GM20000 (cell line): ENCODE measurements at places on chromosomes 5 and 9.
A peak's percentile ranks its signal among the peaks of the same experiment; 100 is the strongest.

DNA sequence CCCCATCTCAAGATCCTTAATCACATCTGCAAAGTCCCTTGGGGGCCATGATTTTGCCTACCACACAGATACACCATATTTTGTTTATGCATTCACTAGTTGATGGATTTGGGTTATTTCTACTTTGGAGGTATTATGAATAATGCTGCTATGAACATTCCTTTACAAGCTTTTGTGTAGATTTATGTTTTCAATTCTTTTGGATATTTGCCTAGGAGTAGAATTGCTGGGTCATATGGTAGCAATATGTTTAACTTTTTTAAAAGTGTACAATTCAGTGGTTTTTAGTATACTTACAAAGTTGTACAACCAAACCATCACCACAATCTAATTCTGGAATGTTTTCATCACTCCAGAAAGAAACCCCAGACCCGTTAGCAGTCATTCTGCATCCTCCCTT, 7.8 kb upstream of the ANP32B start:
- no peak for DNase-seq

DNA sequence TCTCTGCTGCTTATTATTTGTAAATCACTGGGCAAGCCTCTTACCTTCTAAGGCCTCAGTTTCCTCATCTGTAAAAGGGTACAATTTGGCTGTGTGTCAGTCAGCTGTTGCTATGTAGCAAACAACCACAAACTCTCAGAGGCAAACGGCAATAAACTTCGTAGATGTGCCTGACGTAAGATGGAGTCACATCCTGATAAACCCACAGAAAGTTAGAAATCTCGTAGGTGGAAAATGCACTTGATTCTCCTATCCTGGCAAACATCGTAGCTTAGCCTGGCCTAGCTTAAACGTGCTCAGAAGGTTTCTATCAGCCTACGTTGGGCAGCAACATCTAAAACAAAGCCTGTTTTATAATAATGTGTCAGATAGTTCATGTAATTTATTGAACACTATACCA, 35.0 kb upstream of the UNC5A start:
- DNase-seq: no peak

DNA sequence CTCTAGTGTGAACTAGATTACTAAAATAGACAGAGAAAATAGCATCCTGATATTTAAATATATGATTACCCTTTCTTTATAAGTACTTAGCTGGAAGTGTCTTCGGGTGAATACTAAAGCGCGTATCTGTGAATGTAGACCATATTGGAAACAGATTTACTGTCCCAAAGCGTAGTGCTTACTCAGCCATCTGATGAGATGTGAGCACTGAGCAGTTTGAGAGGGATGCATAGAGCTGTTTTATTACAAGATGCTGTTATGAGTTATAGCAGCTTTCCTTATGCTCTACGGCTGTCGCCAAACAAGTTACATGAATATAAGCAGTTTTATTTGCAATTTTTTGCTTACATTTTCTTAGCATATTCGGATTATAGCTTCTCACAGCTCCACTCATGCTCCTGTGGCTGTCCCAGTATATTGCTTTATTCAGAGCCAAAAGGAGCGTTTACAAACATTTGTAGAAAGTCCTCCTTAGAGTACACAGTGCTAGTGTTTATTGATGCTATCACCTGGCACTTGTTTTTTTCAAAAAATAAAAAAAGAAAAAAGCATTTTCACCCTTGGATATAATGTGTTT, 981.4 kb upstream of the WWC1 start:
- DNase-seq: no peak

- no peak for DNase-seq
These were observed 27.9 kb upstream of the LPCAT1 start for GRCh38 chr5:1551426-1552301.

DNA sequence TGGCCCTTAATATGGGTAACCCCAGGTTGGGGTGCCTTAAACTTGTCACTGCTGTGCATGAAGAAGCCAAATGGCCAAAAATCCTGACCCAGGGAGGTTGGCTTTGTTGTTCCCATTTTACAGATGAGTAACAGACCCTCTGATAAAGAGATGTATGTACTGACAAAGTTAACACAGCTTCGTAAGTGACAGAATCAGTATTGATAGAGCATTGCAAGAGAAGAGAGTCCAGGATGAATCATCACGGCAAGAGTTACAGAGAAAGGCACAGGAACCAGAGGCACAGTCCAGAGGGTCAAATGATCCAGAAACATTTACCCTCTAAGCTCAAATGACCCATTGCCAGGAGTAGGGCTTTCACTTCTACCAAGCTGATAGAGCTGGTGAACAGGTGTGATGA, 103.8 kb upstream of the SMC2 start:
- no peak for DNase-seq

DNA sequence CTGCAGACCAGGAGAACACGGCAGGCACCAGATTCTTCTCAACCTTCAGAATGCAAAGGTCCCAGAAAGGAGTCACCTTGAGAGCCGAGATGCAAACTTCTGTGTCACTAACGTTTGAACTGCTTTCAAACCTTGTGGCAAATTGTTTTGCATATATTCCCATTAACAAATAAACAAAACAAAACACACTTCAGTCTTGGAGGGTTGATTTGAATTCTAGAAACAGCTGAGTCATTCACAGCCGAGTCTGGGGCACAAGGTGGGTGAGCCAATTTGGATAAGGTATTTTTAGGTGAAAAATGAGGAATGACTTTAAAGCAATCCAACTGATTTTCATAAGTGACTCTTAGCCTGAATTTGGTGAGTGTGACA, 38.8 kb upstream of the ANKRD33B start:
- DNase-seq: no peak

DNA sequence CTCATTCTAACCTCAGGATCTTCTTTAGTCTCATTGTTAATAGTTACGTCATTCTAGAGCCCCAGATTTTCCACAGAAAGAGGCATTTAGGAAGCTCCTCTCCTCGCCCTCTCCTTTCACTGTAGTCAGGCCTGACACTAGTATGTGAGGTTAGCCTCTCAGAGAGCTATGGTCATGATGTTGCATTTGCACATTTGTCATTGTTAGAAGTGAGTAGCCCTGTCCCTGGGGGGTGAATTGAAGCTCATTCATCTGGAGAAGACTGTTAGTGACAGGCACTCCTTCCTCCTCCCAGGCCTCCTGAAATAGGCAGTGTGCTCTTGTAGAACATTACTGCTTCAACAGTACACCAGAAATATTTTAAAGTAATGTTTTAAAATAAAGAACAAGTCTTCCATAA, 26.6 kb upstream of the LRRTM2 start:
- DNase-seq: no peak

DNA sequence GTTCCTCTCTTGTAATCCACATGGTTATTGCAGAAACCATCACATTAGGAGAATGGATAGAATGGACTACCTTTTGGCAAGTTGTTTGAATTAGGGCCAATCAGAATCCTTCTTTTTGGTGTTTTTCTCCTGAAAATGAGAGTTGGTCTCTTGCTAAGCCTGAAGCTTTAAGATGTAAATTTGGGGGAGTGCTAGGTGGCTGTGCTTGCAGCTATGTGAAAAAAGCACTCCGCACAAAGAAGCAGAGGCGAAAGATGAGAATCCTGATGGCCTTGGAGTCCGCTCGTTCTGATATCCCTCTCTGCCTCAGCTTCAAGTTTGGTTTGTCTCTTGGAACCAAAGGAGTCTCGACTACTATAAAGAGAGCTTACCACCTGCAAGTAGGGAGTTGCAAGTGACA, 63.6 kb downstream of the INIP start:
- DNase-seq: no peak

DNA sequence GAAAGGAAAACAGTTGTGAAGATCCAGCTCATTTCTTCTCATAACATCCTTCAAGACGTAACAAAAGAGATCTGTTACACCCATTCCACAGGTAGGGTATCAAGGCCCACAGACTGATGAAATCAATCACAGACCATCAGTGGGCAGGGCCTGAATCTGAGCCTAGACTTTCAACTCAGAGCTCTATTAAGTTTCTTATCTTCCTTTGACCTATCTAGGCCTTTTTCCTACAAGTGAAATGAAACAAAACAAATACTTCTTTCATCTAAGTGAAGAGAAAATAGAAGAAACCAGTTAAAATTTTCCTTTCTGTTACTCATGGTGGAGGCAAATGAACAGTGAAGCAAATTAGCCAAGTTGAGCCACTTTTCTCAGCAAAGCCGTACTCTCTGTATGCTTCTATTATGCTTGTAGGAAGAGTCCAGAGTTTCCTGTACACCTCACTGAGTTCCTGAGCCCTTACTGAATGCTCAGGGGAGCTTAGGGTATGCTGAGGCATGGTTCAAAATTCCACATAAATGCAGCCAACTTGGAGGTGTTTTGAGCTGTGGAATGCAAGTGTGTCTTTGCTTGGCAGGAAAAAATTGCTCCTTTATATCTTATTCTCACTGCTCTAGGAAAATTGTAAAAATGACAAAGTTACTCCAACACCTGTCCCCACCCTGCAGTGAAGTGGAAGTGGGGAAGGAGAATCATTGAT, 91.9 kb downstream of the FEM1C start:
- DNase-seq: no peak

DNA sequence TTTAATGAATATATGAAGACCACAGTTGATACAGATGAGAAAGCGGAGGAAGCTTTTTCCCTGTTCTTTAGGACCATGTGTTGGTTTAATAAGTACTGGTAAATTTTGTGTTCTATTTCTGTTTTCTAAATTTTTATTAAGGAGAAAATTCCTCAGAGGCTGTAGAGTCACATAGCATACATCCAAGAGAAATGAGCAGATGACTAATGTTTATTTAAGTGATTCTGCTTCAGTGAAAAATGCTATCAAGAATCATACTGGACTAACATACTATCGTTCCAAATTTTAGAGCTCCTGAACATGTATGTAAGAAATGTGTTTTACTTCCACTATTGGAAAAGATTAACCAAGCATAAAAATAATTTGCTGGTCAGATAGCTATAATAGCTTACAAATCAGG, 115.0 kb downstream of the KIAA1958 start:
- no peak for DNase-seq

- no peak for DNase-seq
These were observed 763.8 kb downstream of the DTWD2 start for GRCh38 chr5:118224546-118224945.

DNA sequence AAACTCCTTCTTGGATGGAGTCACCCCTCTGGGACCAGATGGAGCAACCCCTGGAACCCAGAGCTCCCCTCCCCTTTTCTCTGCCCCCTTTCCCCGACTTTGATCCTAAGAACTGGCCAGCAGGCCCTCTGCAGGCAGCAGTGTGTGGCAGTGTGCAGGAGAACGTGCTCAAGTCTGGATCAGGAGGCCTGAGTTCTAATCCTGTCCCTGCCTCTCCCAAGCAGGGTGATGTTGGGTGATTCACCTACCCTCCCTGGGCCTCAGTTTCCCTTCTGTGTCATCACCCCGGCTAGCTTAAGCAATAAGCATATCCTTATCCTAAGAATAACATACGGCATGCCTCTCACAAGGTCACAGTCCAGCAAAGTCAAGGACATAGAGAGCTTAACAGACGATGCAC, 67.6 kb downstream of the C9orf50 start:
- DNase-seq: peak; percentile 12

GRCh38 chr5:67672636-67673035, 476.0 kb upstream of the CD180 start:
- no peak for DNase-seq

DNA sequence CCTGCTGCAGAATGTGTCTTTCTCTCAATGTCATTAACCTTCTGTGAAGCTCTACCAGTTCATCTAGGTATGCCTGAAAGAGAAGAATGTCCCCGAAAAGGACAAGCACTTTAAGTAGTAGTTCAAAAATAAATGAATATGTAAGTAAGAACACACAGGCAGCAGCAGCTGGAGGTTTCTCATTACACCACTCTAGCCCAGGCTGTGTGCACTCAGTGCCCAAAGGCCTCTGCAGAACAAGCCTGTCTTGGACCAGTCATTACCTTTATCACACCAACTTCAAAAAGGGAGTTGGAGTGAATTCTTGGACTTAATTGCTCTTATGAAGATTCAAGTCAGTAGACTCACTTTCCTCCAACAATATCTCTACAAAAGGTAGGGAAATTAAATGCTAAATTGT, 268.8 kb downstream of the MLLT3 start:
- DNase-seq: no peak

GRCh38 chr9:136698635-136699246, 11.5 kb upstream of the AGPAT2 start:
- DNase-seq: no peak

DNA sequence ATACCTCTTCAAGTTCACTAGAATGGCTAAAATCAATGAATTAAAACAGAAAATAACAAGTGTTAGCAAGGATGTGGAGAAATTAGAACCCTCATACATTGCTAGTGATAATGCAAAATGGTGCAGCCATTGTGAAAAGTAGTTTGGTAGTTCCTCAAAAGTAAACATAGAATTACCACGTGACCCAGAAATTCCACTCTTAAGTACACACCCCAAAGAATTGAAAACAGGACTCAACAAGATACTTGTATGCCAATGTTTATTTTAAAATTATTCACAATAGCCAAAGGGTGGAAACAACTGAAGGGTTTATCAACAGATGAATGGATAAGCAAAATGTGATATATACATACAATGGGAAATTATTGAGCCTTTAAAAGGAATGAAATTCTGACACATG, 70.3 kb downstream of the BARX1 start:
- no peak for DNase-seq

- no peak for DNase-seq
These were observed at the start of gene PCDHA1 for GRCh38 chr5:140785905-140786686. PCDHA1 (plus strand) TSS chr5:140786140.

DNA sequence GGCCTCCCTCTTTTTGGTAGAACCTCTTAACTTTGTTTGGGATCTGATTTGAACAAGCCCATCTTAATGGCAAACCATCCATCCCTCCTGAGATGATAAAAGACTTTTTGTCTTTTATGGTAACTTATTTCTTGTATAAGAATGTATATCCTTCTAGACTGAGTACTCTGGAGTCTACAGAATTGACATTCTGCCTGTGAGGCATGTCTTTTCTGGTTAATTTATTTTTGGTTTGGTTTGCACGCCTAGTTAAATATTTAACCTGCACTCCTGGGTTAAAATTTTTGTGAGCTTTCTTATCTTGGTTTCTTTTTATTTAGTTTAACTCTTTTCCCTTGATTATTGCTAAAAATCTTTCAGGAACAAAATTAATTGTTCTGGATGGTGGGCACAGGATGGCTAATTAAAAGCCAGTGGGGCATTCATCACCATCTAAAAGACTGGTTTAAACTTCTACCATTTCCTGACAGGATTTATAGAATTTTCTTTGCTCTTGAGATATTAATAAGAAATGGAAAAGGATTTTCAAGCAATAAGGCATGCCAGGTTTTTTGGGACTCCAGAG, 50.3 kb downstream of the PHAX start:
- no peak for DNase-seq

DNA sequence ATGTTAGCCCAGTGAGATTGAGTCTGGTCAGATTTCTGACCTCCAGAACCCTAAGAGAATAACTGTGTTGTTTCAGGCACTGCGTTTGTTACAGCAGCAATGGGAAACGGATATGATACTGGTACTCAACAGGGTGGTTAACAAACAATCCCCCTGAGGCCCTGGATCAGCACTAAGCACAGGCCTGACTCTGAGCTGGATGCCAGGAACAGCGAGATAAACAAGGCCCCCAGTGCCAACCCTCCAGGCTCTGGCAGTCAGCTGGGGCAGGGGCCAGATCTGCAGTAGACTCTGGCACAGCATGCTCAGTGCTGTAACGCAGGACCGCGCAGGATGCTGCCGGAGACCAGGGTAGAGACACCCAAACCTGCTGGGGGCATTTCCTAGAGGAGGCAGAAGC, 22.1 kb downstream of the CPLX2 start:
- DNase-seq: no peak
